IgD-negative memory B cell (primary cell): ENCODE measurements at places on chromosomes 7 and 10. TPM values are rescaled to one million over a fixed set of nuclear protein-coding genes. Genes with fewer than 3 reads are reported as not detected.

Gene PHKG1
- polyA plus RNA-seq, result not detected

Gene CPA2
- not detected for polyA plus RNA-seq

Gene GATAD1
- 19.0 TPM for polyA plus RNA-seq

Gene TLX1
- polyA plus RNA-seq, result not detected

Gene ASB10
- polyA plus RNA-seq, result not detected
